GM13976 (cell line): ENCODE measurements at places on chromosomes 7 and 10.
A peak's percentile ranks its signal among the peaks of the same experiment; 100 is the strongest.

GRCh38 chr10:7351894-7352293, 58.9 kb downstream of the SFMBT2 start:
- DNase-seq = no peak

DNA sequence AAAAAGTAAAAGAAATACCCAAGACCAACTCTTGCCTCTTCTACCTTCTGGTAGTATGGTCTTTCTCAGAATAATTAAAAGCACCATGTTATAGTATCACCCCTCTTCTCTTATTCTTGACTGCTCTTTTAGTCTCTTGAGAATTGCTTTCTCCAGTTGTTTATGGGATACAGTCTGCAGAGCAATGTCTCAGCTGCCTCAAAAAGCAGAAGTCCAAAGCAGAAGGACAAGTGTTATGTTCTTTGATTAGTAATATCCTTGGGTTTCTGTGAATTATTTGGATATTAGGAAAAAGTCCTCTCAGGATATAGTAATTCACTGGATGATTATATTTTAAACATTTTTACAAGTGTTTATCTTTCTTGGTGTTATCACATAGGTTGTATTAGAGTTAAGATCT, 7.4 kb downstream of the TAS2R41 start:
- DNase-seq = no peak

DNA sequence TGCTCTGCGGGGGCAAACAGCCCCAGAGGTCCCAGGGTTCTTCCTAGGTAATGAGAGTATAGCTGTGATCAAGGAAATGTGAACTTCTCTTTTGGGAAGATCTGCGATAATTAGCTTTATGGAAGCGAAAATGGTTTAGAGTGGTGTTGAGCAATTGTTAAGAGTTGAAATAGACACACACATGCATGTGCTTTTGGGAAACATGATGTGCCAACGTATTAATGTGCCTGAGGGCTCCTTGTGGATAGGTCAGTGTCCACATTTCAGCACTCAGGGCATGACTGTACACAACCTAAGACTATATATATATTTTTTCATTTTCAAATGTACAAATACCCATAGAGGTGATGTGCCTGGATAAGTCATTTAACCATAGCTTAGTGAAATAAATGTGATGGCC, 67.0 kb downstream of the GSDME start:
- DNase-seq = no peak

DNA sequence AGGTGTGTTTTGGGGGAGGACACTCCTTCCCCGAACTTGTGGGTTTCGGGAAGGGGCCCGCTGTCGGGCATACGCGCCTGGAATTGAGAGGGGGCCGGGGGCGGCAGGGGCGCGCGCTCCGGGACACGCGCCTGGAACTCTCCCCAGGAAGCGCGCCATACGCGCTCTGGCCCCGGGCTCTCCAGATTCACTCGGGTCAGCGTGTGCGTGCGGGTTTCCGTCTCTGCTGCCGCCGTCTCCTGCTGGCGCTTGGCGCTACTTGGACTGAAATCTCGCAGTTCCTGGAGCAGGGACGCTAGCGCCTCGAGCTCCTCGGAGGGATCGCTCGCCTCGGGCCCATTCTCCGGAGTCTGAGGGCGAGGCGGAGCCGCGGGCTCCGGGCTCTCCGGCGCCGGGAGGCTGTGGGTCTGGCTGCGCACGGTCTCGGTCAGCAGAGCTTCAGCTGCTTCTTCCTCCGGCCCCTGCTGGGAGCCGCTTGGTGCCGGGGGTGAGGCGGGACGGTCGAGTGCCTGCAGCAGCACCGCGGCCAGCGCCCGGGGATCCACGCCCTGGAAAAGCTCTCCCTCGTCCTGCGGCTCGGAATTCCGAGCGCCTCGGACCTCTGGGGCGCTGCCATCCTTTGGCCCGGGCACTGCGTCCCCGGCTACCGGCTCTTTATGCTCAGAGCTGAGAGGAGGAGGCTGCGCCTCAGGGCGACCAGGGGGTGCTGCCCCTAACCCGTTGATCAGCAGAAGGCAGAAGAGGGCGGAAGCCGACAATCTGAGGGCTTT, 1.1 kb downstream of the VGF start:
- DNase-seq = no peak

DNA sequence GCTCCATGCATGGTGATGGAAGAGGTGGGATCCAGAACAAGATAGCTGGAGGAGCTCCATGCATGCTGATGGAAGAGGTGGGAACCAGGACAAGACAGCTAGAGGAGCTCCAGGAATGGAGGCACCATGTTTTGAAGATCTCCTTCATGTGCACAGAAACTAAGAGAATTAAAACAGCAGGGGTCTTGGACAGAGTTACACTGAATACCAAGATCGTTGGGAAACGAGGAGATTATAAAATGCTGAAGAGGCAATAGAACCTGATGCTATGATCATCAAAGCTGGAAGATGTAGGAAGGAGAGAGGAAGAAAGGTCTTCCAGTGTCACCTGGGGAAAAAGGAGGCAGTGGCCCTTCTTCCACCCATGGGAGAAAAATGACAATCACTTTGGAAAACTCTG, 193.6 kb upstream of the PFKP start:
- DNase-seq = no peak

GRCh38 chr10:117298219-117298618, 57.3 kb downstream of the SLC18A2 start:
- no peak for DNase-seq

DNA sequence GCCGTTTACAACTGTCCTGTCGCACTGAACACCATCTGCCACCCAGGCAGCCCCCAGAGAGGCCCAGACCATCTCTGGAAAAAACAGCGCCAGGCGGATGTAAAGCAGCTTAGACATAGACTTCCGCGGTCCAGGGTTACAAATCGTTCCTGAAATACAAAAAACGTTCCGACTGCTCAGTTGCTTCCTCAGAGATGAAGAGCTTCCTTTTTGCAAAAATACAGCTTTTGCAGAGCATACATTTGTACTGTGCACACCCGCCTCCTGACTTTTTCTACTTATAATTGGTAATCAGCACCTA, 11.4 kb downstream of the DAGLB start:
- peak; percentile 51 for DNase-seq

DNA sequence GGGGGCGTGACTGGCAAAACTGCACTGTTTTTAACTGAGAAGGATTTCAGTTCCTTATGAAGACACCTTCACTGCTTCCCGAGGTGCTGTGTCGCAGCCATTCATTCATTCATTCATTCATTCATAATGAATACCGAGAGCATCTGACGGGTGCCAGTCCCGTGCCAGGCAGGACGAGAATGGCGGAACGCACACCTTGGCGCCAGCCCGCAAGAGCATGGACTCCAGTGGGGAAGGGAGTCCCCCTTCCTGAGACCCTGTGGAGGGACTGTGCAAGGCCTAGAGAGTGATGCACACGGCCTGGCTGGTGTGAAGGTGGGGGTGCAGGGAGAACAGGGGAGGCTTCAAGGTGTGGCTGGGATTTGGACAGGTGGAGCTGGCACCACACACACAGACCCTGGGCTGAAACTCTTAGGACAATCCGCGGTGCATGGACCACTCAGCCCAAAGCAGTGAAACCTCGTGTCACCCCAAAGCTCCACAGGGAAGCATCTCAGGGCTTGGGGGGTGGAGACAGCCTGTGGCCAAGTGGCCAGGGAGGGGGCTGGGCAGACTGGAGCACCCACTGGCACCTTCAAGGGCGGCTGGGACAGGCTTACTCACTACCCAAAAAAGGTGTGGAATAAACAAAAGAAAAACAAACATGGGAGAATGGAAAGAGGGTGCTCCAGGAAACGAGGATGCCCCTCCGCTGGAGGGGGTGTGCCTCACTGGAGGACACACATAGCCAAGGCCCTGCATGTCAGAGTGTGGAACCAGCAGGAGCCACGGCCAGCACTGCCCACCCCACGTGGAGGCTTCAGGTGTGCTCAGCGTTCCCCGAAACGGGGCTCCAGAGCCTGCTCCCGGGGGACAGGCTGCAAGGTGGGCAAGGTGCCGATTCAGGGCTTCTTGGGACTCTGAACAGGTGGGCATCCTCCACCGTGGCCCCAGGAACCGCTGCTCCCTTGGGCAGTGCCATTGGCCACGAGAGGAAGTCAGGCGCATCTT, 37.7 kb downstream of the EBF3 start:
- no peak for DNase-seq
